ENCODE measurements at places on chromosomes 11 and 22. TPM values are rescaled to one million over a fixed set of nuclear protein-coding genes. Genes with fewer than 3 reads are reported as not detected.

The CD3D gene
- polyA plus RNA-seq = 1.8 TPM

The OR8D1 gene
- polyA plus RNA-seq = not detected

The SNX32 gene
- 6.0 TPM for polyA plus RNA-seq

The SULT4A1 gene
- 2.8 TPM for polyA plus RNA-seq

The SPON1 gene
- polyA plus RNA-seq = 47.8 TPM
